Non-pigmented ciliary epithelial cell (primary cell): ENCODE measurements at places on chromosomes 11 and 22.
A peak's percentile ranks its signal among the peaks of the same experiment; 100 is the strongest.

- no peak for DNase-seq
These were observed 34.6 kb downstream of the CECR2 start for GRCh38 chr22:17403906-17404305.

- DNase-seq, result no peak
These were observed 186.8 kb downstream of the FAT3 start for GRCh38 chr11:92411431-92411830.

GRCh38 chr11:13101644-13102512 lies 92.8 kb downstream of the RASSF10 start:
- no peak for DNase-seq

DNA sequence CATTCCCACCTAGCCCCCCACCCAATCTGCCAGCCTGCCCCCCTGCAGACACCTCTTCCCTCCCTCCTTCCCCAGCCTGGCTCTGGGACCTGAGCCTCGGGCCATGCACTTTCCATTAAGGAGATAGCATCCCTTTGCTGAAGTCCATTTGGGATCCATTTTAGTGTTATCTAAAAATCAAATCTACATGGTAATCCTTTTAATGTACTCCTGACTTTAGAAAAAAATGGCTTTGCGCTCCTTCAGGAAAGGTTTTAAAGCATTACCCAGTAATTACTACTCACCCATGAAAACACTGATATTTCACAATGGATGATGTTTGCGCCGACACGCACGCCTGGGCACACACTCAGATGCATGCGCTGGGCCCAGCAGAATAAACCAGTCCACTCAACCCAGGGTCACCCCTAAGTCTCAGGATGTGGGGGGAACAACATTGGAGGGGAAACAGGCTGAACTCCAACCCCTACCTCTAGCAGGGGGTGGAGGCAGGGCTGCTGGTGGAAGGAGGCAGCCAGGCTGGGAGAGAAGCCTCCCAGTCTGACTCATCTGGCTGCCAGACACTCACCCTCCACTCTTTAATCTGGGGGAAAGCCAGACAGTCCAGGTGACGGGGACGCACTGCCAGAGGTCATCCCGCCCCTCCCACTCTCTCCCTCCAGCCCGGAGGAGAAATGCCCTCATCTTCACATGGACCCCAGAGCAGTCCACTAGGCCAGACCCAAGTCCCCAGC lies 29.8 kb downstream of the LMO1 start:
- peak; percentile 18 for DNase-seq

GRCh38 chr22:17083811-17084441 lies 874 bp upstream of the IL17RA start:
- DNase-seq, result no peak

DNA sequence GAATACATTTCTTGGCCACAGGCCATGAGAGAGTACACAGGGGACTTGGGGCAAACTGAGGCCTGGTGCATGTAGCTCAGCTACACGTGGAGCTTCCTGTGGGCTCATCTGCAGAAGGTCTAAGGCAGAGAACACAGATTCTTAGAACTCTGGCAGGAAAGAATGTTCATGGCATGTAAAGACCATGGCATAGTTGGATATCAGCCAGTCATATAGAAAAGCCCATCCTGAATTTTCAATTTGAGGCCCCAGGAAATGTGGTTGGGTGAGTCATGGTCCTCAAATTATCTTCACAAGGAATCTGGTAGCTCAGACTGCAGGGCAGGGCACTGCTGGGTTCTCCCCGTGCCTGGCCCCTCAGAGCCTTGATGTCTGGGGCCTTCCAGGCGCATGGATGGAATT lies 13.7 kb upstream of the ST3GAL4 start:
- DNase-seq, result no peak

- no peak for DNase-seq
These were observed 80.1 kb downstream of the CDKN1C start for GRCh38 chr11:2805388-2806056.

- DNase-seq, result no peak
These were observed 2.3 kb downstream of the F2 start for GRCh38 chr11:46721286-46721685.

GRCh38 chr22:45677063-45677462 lies 5.4 kb downstream of the ATXN10 start:
- DNase-seq, result no peak
